Stimulated activated CD4-positive, alpha-beta T cell treated with anti-CD3 and anti-CD28 coated beads, Interleukin-1b, Interleukin-23, amount 100 ng/mL, for 1 hour (primary cell): ENCODE measurements at places on chromosomes 16 and 17.

GRCh38 chr17:4514779-4515178 lies 16.1 kb downstream of the SPNS2 start:
- DNase-seq: no peak

DNA sequence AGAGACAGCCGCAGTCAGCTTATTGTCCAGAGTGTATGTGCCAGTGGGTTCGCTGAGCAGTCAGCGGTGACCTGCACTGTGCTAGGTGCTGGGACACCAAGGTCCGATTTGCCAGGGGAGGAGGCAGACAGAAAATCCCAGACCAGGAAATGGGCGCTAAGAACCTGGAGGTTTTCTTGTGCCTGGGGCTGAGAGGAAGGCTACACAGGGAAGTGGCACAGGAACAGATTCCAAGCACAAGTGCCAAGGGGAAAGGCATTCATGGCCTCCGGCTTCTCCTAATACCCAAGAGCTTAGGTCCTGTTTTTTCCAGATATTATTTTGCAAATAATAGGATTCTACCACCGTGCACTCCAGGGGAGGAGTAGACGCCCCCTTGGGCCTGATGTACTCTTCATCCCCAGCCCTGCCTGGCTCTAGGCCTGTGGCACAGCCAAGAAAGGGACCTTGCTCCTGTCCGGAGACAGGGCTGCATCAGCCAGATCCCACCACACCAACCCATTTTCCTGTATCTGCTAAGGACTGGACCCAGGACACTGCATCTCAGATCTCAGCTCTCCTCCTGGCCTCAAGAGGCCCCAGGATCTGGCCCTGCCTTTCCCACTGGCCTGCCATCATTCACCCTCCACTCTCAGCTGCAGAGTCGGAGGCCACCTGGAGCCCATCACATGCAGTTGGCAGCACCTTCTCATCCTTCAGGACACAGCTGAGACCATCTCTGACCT lies 187.2 kb downstream of the NTN1 start:
- DNase-seq: no peak

DNA sequence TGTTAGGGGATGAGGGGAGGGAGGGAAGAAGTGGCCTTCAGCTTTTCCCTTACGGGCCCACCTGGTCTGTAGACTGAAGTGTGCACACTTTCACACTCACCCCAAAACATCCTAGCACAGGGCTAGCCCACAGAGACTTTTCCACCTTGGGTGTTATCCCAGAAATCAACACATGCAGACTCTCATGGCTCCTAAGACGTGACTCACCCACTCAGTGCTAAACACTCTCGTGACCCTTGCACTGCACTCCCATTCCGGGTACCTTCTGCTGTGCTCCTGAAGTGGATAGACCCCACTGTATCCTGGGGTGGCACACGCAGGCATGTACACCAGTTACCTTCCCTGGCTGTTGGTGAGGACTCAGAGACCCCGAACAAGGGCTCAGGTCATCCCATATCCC lies 23.0 kb upstream of the ABCC3 start:
- DNase-seq: no peak

GRCh38 chr16:64933885-64934284 lies 188.0 kb downstream of the CDH11 start:
- DNase-seq: no peak

DNA sequence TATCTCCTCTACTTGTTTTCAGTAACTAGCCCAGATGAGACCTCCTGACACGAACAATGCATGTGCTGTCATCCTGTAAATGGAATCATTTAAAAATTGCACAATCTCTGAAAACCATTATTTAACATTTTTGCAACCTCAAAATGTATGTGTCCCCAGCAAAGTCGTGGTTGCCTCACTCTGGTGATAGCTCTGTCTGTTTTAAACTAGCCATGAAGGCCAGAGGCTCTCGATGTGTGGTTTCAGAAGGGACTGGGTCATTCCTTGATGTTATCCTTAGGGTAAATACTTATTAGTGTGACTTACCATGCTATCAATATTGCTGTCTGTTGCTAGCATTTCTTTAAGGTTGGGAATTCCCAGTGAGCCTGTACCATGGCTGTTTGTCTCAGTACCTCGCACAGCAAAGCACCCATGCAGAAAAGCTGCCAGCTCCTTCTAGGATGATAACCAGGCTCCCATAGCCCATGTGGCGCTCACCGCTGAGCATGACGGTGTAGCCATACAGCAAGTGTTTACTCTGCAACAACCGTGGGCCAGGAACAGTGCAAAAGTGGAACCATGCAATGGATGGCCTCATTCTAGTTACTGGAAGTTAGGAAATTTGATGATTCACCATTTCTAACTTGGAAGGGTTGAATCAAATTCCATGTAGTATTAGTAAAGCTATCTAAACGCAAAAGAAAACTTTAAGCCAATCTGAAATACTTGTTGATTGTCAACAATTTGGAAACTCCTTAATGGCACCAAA lies 2.9 kb upstream of the PGS1 start:
- no peak for DNase-seq

GRCh38 chr16:72561-73548 lies at the start of gene RHBDF1:
RHBDF1 (minus strand) TSS chr16:72631; CDS start chr16:65015, 7,616 bp downstream.
- DNase-seq: no peak

GRCh38 chr17:82691714-82692113 lies 6.8 kb downstream of the RAB40B start:
- DNase-seq: no peak
